ENCODE measurements at places on chromosomes 2 and 18.

DNA sequence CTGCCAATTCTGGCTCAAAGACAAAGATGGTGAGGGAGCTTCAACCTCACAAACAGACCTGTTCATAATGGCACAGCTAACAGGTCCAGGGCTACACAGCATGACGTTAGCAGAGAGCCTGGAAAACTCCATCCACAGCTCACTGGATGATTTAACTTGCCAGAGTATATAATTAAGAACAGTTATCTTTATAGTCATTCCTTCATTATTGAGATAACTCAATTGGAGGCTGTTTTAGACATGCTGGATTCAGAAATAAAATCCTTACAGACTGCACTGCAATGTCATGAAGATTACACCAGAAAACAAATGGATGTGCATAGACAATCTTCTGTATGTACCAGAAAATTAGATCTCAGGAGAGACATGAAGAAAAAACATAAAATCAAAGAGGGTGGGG, 55.1 kb upstream of the LYPD1 start:
- no peak for DNase-seq

DNA sequence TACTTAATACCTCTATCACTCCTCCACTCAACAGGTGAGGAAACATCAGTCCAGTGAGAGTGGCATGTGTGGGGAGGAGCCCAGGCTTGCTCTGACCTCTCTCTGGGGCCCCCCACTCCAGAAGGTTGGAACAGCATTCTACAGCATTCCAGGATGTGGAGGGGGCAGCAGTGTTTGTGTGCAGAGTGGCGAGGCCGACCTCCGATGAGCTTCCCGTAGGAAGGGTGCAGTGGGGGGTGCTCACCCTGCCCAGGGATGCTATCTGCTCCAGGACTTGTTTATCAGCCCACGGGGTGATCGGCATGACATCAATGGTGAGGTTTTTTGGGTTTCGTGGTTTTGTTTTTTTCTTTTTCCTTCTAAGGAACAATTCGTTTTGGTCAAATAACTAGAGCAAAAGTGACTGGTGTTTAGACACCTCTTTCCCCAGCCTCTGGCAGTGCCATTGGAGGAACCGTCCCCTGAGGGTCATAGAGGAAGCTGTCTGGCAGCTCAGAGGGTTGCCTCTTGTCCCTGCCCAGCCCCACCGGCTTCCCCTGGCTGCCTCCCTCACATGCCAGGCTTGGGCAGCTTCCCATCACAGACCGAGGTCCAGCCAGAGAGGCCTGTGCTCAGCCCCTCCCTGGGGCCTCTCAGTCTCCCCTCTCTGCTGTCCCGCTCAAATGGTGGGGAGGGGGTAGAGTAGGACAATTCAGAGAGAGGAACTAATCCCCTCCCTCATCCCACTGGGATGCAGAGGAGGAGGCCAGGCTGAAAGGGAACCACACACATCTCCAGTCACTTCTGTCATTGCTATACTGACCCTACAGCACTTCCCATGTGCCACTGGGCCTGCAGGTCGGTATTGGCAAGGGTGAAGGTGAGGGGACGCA, 96.5 kb downstream of the ZFP36L2 start:
- no peak for DNase-seq

- DNase-seq = no peak
Observed at GRCh38 chr2:58852905-58853304, 611.8 kb upstream of the FANCL start.

DNA sequence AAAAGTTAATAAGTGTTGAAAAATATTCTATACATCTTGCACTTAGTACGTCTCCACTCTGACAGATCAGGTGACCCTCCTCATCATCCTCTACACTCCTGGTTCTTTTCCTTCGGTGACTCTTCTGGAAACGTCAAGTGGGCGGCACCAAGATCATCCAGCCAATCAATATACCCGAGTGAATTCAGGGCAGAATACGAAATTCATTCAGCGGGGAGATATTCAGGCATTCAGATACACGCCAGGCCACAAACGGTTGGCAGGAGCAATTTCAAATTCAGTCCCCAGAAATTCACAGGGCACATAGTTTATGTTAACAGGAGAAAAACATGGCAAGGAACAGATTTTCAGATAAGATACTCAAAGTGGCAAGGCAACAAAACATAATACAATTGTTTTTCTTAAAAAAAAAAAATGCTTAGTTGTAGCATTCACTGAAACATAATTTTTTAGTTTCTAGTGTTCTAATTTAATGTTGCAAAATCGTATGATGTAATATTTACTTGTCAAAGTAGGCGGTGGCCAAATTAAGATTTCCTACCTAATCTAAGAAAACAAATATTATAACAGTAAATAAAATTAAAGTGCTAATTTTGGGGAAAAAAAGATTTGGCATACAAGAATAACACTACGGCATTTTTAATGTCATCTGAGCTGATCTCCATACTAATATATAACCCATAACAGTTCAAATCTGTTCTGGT, 4.2 kb downstream of the CLK1 start:
- peak; percentile 31 for DNase-seq

GRCh38 chr2:174681099-174682006, 82.9 kb downstream of the CHRNA1 start:
- DNase-seq = no peak

- DNase-seq = no peak
Observed at GRCh38 chr2:175371378-175371777, 189.9 kb upstream of the ATP5MC3 start.

GRCh38 chr2:84458551-84459017, 496 bp downstream of the SUCLG1 start:
- no peak for DNase-seq

GRCh38 chr2:235612181-235612950, 118.5 kb downstream of the AGAP1 start:
- DNase-seq = no peak

DNA sequence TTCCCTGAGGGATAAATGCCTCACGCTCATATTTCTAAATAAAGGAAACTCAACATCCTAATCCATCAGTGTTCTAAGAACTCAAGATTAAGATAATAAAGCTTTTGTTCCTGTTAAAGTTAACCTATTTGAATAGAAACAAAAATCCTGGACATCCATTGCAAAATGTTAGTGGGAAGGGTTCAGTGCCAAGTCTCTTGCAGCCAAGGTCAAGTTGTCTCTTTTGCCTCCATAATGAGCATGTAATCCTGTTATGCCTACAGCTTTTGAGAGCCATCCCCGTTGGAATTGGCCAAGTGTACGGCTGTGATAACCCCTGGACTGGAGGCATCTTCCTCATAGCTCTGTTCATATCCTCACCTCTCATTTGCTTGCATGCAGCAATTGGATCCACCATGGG, 51.3 kb upstream of the SLC14A1 start:
- no peak for DNase-seq

DNA sequence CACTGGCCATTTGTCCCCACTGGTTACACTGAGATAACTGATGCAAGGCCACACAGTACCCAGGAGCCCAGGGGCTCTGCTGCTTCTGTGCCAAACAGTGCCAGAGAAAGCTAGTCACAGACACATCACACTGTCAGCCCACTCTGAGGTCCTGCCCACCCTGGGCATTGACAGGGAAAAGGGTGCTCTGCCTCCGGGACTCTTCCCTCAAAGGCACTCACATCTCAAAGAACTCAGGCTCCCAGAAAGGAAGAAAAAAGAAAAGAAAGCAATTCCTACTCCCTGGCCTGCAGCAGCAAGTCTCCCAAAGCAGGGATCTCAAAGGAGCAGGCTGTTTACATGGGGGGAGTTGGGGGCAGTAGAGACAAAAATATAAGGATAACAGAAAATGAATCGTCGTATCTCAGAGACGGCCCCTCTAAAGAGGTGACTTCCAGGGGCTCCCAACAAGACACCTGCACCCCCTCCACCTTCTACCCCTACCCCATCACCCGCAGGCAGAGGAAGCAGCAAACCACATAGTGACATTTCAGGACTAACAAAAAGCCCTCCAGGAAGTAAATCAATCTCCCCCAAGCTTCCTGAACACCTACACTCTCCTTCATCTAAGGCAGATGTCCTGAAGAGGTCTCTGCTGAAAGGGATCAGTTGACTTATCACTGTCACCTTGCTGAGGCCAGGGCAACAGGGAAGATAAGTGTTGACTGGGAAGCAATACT, 247.6 kb downstream of the TNS1 start:
- no peak for DNase-seq

DNA sequence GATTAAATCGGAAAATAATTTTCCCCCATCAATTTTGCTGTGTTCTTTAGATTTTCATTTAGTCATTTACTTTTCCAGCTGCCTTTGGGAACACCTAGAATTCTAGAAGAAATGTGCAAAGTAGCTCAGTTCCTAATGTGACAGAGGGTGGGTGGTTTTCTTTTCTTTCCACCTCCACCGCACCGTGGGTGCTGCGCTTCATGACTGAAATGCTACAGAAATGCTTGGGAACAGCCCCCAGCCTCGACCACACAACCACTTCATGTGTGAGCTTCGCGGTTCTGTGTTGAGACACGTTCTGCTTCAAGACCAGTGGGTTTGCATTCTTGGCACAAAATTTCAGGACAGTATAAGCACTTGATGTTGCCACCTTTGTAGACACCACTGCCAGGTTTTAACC, 30.9 kb downstream of the E2F6 start:
- no peak for DNase-seq

DNA sequence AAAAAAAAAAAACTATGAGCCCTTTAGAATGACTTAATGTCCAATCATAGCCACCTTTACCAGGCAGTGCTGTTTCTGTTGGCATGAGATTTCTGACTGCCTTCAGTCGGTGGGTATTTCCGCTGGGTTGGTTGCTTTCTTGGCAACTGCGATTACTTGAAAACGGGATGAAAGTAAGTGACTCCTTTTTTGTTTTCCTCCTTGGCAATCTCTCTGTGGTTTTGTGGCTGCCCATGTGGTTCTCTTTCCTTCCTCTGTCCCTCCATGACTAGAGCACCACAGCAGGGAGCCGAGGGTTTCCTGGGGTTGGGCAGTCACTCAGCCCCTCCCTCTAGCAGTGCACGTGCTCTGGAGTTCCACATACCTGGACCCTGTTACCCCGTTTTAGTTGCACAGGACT, 112.1 kb downstream of the KLHL29 start:
- no peak for DNase-seq

GRCh38 chr2:127105656-127106456, 1.1 kb downstream of the BIN1 start:
- no peak for DNase-seq

DNA sequence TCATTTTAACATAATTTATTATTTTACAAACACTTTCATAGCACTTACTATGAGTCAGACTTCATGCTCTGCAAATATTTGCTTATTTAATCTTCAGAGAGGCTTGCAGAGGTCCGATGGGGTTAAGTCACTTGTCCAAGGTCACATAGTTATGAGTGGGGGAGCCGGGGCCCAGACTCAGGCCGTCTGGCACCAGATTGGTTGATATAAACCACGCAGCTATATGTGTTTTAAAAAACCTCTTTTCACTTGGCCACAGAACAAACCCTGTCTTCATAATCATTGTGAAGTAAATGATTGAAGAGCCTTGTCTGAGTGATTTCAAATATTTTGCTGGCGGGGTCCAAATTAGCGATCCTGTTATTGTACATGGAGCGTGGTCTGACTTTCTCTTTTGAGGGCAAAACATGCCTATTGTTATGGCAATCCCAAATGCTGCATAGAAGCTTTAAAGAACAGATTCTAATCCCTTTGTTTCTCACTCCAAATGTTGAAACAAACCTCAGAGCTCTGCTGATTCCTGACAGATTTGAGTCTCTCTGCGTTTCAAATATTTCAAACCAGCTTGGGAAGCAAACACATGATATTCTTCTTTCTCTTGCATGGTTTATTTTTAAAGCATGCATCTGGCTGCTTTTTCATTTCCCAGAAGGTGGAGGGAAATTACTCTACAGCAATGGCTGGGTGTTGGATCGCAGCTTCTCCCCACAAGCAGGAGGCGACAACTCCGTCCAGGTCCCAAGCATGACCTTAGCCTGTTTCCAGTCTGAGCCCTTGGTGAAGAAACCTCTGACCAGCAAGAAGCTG, 142.4 kb downstream of the DDX1 start:
- DNase-seq = no peak

DNA sequence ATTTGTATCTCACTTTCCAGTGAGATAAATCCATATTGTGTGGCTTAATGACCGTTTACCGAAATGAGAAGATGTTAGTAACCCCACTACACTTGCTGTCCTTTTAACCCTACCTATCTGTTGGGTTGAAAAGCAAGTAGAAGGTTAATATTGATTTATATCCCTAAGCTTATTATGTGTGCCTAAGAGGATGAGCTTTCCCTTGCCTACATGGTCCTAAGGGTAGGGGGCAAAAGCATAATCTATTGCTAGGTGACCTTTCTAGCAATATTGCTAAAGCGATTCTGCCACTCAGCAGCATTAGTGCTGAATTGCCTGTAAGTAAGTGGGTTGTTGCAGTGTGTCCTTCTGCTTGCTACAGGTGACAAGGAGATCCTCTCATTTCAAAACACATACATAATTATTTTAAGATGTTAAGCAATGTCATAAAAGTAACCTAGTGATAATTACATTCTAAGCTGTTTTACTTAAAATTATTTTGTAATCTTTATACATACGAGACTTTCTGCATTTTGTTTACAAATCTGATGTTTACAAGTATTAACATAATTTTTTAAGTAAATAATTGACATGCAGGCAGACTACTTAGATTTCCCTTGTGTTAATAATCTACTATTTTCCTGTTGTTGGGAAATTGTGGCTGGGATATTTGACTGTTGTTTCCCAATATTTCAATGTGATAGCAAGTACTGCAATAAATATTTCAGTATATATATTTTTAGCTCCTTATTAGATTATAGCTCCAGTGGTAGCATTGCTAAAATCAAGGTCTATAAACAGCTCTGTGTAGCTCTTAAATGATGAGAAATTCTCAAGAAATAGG, 49.1 kb upstream of the CABYR start:
- DNase-seq = no peak

- no peak for DNase-seq
Observed at GRCh38 chr18:72910045-72910444, 42.3 kb upstream of the NETO1 start.

DNA sequence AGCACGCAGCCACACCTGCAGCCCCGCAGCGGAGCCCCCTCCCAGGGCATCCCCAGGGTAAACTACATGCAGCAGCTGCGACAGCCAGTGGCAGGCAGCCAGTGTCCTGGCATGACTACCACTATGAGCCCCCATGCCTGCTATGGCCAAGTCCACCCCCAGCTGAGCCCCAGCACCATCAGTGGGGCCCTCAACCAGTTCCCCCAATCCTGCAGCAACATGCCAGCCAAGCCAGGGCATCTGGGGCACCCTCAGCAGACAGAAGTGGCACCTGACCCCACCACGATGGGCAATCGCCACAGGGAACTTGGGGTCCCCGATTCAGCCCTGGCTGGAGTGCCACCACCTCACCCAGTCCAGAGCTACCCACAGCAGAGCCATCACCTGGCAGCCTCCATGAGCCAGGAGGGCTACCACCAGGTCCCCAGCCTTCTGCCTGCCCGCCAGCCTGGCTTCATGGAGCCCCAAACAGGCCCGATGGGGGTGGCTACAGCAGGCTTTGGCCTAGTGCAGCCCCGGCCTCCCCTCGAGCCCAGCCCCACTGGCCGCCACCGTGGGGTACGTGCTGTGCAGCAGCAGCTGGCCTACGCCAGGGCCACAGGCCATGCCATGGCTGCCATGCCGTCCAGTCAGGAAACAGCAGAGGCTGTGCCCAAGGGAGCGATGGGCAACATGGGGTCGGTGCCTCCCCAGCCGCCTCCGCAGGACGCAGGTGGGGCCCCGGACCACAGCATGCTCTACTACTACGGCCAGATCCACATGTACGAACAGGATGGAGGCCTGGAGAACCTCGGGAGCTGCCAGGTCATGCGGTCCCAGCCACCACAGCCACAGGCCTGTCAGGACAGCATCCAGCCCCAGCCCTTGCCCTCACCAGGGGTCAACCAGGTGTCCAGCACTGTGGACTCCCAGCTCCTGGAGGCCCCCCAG, 254.1 kb downstream of the GLI2 start:
- no peak for DNase-seq

- DNase-seq = no peak
Observed at GRCh38 chr2:201420442-201421113, 30.7 kb downstream of the TRAK2 start.

GRCh38 chr18:77777163-77777562, 527.5 kb downstream of the GALR1 start:
- no peak for DNase-seq

Measured in stimulated activated CD4-positive, alpha-beta T cell treated with anti-CD3 and anti-CD28 coated beads, TNF-alpha, amount 100 ng/mL, for 24 hours (primary cell).